ENCODE measurements at places on chromosomes 3 and 15.
A peak's percentile ranks its signal among the peaks of the same experiment; 100 is the strongest.

DNA sequence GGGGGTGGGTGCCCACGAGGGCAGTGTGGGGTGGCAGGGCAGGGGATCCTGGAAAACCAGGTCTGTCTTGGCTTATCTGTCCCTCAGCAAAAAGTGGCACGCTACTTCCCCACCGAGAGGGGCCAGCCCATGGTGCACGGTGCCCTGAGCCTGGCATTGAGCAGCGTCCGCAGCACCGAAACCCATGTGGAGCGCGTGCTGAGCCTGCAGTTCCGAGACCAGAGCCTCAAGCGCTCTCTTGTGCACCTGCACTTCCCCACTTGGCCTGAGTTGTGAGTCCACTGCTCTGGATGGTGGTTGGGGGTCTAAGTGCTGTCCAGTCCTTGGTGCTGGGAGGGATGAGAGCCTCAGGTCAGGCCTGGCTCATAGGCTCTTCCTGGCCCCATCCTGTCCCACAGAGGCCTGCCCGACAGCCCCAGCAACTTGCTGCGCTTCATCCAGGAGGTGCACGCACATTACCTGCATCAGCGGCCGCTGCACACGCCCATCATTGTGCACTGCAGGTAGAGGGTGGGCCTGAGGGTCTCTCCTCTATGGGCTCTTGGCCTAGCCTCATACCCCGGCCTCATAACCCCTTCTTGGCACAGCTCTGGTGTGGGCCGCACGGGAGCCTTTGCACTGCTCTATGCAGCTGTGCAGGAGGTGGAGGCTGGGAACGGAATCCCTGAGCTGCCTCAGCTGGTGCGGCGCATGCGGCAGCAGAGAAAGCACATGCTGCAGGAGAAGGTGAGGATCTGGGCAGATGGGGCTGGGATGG lies 31.1 kb downstream of the PTPN23 start:
- no peak for DNase-seq

DNA sequence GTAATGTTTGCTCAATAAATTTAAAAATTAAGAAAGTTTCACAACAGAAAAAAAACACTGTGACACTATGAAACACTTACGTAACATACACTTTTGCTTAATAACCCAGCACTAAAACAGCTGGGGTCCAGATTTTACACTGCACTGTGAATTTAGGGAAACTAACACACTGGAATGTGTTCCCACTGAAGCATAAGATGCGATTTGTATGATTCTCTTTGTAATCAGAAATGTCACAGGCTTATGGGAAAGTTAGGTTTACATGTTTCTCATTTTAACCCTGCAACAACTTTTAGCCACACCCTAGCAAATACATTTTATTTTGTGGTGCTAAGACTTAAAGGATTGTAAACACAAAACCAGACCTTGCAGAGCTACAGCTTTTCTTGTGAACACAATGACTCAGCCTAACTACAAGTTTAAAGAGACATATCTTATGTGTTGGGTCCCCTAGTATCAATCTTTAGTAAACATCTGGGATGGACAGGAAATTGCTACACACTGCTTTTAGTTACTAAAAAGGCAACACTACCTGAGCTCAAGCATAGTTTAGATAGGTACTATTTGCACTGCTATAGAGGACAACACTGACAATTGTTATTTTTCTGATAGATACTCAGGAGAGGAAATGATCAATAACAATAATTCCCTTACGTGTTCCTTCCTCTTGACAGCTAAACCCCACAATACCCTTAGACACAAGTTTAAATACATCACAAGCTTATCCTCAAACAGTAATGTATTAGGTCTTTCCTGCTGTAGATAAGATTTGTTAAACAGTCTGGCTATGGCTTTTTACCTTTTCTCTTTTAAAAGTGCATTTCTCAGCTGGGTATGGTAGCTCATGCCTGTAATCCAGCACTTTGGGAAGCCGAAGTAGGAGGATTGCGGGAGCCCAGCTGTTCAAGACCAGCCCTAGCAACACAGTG lies 3.8 kb downstream of the PLD1 start:
- DNase-seq = peak; percentile 88

- DNase-seq = no peak
Observed at GRCh38 chr3:145188079-145188770, 972.8 kb downstream of the PLOD2 start.

- no peak for DNase-seq
Observed at GRCh38 chr3:107963581-107963980, 127.2 kb downstream of the CD47 start.

Measured in adipocyte (in vitro differentiated cells).